ENCODE measurements at places on chromosomes 7 and 10.

- no peak for ATAC-seq
Observed at GRCh38 chr10:14311206-14311957, 19.3 kb downstream of the FRMD4A start.

DNA sequence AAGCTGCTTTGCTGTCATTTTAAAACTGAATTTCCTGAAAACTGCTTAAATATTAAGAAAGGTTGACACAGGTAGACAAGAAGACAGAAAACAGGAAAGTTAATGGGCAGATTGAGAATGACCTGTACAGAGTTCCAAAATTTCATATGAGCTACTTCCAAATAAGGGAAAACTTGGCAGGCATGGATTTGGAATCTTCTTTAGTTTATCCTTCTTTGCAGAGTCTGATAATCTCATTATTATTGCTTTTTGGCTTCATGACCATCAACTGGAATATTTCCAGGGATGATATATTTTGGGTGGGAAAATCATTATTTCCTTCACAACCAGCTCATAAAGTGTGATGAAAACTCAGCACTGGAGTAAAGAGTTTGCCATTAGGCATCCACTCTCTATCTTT, 346.5 kb upstream of the NPVF start:
- no peak for ATAC-seq

DNA sequence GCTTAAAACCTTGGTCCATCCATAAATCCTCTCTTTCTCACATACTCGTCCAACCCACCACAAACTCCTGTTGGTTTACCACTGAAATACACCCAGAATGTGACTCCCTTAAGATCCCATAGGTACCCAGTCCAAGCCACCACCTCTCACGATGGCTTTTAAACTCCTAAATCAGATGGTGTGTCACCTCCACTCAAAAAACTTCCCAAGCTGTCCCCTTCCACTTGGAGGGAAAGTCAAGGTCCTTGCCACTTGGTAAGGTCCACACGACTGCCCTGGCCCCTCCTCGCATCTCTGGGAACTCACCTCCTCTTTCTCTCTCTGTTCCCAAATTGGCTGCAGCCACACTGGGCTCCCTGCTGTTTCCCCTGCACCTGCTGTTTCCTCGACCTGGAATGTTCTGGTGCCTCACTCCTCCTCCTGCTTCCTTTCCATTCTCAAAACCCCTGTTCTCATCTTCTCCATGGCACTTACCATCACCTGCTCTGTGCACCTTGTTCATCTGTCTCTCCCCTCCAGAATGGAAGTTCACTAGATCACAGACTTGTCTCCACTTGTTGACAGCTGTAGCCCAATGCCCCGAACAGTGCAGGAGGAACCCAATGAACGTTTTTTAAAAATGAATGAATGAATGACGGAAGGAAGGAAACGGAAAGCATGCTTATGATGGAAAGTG, 23.0 kb downstream of the ZFAND2A start:
- ATAC-seq, result no peak

GRCh38 chr10:69749178-69750010, 52.3 kb upstream of the COL13A1 start:
- ATAC-seq, result peak; percentile 83

- no peak for ATAC-seq
Observed at GRCh38 chr10:119318411-119319160, 111.2 kb downstream of the GRK5 start.

GRCh38 chr10:3567291-3567963, 217.6 kb downstream of the KLF6 start:
- ATAC-seq, result no peak

- ATAC-seq, result no peak
Observed at GRCh38 chr7:118304100-118304499, 79.6 kb downstream of the ANKRD7 start.

DNA sequence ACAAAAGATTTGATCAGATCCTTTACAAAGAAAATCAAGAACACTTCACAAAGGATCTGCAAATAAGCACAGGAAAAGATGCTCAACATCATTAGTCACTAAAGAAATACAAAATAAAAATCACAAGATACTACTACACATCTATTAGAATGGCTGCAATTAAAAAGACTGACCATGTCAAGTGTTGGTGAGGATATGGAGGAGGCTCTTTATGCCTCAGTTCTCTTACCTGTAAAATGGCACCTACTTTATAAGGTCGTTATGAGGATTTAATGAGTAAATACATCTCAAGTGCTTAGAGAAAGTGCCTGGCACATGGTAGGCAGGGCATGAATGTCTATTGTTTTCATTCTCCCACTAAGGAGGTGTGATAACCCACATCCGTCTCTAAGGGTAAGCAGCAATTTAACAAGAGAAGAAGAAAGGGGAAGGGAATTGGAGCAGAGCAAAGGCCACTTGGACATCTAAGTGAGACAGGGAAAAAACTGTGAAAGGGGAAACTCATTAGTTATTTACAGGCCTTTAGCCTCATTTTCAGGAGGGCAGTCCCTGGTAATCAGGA, 157.5 kb upstream of the NFE2L3 start:
- ATAC-seq, result no peak

- ATAC-seq, result no peak
Observed at GRCh38 chr7:18974803-18975202, 142.6 kb downstream of the TWIST1 start.

DNA sequence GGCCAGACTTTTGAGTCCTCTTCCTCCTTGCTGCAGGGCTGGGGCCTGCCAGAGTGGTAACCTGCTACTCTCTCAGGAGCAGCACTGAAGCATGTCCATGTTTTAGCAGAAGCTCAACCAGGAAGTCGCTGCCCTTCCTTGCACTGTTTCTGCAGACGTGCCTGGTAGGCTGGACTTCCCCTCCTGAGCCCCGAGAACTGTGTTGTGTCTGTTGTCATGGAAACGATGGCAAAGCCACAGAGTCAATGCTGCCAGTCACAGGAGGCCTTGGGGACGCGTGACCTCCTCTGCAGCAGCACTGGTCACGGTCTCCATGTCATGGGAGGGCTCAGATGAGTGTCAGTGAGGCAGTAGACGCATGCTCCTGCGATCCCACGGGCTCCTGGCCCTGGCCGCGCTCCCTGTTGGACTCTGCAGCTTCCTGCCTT, 145.5 kb downstream of the FANK1 start:
- peak; percentile 81 for ATAC-seq
